ENCODE measurements at places on chromosomes 1 and 21.

DNA sequence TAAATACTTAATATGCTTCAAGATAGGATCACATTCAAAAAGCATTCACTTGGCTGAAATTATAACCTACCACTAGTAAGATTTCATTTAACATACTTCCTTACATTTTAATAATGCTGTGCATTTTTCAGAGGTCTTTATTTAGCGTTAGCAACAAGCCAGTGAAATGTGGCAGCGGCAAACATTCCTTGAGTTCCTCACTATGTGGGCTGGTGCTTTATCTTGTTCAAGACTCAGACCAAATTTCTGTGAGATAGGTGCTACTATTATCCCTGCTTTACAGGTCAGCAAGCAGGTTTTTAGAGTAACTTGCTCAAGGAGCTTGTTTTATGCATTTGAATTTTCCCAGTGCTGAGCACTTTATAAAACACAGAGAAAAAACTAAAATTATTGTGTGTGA lies 132.7 kb downstream of the PLPPR4 start:
- no peak for DNase-seq

DNA sequence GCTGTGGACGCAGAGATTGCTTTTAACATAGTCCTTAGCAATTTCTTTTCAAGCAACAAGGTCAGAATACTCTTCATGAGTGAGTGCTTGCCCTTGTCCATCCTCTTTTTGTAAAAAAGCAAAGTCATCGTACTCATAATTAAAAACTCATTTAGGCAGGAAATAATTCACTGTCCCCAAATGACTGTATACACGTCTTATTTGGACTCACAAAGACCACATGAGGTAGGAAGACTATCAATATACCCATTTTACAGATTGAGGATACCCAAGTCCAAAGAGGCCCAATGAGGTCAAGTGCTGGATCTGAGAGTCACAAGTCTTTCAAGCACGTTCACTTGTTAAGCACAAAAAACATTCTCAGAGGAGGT lies 13.2 kb downstream of the ITPKB start:
- DNase-seq: no peak

DNA sequence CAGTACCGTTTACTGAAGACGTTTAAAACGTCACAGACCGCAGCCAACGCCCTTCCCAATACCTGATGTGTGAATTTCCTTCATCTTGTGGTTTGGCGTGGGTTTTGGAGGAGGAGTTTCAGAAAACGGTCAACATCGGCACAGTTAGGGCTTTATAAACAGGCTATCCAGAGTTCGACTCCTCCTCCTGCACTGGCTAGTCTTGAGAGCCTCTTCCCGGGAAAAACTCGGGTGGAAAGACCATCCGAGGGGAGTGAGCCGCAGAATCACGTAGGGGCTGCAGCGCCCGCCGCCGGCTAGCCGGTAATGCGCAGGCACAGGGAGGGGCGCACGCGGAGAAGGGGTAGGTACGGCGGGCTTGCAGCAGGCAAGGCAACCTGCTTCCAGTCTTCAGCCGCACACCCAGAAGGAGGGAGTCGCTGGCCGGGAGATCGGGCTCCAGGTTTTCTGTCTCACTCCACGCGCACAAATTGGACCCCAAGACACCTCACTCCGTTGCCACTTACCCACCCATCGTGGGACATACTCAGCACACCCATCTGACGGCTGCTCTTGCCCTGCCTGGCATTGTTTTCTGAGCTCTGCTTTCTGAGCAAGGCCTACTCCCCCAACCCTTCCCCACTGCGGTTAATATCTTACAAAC lies 25.4 kb downstream of the SLC19A2 start:
- no peak for DNase-seq

DNA sequence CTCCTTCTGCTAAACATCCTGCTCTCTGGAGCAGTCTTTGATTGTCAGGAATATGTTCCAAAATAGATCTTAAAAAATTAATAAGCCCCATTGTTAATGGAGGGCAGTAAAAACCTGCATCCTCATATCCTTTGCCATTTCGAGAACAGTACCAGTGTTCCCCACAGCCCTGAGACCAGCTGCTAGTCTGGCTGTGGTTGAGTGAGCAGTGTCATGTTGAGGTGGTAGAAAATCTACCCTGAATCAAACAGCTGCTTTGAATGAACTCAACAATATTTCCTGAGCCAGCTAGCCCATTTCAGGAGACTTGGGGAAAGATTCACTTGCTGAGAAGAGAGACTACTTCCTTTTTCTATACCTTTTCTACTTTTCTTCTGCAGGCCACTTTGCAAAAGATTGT lies 24.4 kb downstream of the FABP3 start:
- DNase-seq: no peak

GRCh38 chr1:95095833-95096217 lies 21.3 kb upstream of the TLCD4 start:
- DNase-seq: no peak

DNA sequence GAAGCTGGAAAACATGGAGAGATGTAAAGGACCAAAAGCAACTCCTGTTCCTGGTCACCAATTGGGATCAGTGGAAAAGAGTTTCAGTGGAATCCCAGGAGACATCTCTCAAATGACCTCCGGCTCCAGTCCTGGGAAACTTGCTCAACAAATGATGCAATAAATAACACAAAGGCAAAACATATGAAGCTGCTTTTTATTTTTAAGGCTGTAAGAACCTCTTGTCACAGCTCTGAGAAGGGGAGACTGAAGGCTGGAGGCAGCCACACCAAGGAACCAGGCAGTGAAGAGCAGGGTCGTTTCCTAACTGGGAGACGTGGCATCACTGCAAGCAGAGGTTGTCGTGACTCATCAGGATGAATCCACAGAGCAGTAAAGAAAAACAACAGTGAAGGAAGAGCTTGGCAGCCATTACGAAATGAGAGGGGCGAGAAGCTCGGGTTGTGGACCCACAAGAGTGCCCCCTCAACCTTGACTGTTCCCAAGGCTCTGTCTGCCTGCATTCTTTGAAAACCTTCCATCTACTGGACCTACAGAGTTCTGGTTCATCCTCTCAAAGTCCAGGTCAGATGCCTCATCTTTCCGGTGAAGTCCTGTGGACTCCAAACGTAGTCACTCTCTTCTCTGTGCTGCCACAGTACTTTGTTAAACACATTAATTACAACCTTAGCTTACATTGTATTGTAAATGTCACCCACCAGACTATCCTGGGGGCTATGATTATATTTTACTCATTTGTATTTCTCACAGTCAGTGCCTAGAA lies 32.1 kb downstream of the JAK1 start:
- DNase-seq: no peak

GRCh38 chr1:225911191-225912130 lies 12.6 kb downstream of the PYCR2 start:
- no peak for DNase-seq

All from NCI-H526 (cell line).